ENCODE measurements at places on chromosomes 16 and 17. TPM values are rescaled to one million over a fixed set of nuclear protein-coding genes. Genes with fewer than 3 reads are reported as not detected.

GRCh38 chr17:80523956-80524712 lies 20.5 kb upstream of the RPTOR start:
- DNase-seq, result no peak

DNA sequence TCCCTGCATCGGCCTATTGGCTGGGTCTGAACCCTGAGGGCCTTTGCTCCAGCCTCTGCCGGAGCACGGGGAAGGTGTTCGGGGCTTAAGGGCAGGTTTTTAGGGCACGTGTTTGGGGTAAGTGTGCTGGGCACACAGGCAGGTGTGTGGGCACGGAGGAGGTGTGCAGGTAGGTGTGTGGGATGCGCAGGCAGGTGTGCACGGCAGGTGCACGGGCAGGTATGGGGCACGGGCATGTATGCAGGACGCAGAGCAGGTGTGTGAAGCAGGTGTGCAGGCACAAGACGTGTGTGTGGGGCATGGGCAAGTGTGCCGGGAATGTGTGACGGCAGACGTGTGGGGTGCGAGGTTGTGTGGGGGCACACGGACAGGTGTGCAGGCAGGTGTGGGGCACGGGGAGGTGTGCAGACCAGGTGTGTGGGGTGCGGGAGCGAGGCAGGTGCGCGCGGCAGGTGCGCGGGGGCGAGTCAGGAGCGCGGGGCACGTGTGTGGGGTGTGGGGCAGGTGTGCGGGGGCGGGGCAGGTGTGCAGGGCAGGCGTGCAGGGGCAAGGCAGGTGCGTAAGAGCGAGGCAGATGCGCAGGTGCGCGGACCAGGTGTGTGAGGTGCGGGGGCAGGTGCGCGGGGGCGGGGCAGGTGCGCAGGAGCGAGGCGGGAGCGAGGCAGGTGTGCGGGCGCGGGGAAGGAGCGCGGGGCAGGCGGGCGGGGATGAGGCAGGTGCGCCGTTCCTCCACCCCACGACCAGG lies 28.6 kb upstream of the METRNL start:
- no peak for DNase-seq

GRCh38 chr17:81961521-81962498 lies 823 bp upstream of the NOTUM start:
- DNase-seq, result no peak

DNA sequence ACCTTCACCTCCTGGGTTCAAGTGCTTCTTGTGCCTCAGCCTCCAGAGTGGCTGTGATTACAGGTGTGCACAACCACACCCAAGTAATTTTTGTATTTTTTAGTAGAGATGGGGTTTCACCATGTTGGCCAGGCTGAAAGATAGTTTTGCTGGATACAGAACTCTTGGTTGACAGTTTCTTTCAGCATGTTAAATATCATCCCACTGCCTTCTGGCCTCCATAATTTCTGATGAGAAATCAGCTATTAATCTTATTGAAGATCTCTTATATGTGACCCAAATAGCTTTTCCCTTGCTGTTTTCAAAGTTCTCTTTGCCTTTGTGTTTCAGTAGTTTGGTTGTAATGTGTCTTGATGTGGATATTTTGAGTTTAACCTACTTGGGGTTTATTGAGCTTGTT lies 50.3 kb upstream of the BRD7 start:
- no peak for DNase-seq

DNA sequence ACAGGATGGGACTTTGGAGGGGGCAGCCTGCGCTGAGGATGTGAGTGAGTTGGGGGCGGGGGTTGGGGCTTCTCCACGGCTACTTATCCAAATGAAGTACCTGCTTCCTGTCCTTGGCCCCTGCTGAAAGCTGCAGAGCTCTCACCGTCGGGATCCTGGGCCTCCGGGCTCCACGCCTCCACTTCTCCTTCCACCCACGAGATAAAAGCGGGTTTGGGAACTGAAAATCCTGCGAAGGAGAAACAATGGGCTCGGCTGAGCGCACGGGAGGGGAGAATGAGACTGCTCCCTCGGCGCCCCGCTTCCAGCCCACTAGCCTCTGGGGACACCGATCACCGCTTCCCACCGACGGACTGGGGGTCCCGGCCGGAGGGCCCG lies 486 bp downstream of the ZNF785 start:
- DNase-seq, result no peak

DNA sequence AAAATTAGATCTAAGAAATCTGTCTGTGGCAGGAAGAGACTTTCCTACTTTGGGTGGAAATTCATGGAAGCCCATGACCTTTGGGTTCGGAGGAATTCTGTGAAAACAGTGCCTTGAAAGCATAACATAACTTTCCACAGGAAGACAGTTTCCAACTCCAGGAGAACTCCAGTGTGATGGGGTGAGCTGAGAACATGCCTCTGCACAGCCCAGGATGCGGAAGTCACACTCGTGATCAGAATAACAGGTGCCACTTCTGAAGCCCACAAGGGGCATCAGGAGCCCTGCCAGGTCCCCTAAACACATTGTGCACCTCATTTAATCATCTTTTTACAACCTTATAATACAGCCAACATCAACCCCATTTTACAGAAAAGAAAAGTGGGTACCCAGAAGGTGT lies 9.7 kb downstream of the TVP23A start:
- no peak for DNase-seq

- DNase-seq, result no peak
These were observed 82.3 kb downstream of the MARCHF10 start for GRCh38 chr17:62725791-62726249.

GRCh38 chr16:66480265-66481080 lies 53.4 kb downstream of the BEAN1 start:
- DNase-seq, result no peak

DNA sequence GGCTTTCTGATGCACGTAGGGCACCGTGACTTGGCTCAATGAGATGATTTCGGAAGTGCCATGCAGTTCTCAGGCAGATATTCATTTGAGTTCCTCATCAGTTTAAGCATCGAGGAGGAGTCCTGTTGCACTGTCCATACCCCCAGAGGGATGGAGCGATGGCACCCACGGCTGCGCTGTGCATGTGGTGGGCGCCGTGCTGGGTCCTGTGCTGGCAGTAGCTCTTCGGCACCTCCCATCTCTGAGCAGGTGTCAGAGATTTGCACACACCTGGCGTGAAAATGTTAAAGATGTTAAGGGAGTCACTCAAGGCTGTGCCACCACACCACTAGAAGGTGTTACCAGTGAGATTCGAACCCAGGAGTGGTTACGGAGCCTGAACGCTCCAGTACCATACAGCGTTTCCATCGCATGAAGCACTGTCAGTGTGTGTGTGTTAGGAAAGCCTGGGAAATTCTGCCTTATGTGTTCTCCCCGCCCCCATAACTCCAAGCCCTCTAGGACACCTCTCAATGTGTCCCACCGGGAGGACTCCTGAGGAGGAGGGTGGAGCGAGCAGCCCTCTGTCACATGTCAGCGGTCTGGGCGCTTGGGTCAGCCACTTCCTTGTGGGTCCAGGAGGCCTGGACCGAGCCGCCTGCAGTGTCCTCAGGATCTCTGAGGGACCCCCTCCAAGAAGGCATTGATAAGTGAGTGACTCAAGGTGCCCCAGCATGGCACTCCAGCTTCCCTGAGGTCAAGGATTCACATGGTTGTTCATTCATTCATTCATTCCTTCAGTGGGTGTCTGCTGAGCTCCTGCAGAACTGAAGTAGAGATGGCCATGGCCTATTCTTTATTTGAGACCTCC lies 3.8 kb downstream of the MRC2 start:
- DNase-seq, result no peak

DNA sequence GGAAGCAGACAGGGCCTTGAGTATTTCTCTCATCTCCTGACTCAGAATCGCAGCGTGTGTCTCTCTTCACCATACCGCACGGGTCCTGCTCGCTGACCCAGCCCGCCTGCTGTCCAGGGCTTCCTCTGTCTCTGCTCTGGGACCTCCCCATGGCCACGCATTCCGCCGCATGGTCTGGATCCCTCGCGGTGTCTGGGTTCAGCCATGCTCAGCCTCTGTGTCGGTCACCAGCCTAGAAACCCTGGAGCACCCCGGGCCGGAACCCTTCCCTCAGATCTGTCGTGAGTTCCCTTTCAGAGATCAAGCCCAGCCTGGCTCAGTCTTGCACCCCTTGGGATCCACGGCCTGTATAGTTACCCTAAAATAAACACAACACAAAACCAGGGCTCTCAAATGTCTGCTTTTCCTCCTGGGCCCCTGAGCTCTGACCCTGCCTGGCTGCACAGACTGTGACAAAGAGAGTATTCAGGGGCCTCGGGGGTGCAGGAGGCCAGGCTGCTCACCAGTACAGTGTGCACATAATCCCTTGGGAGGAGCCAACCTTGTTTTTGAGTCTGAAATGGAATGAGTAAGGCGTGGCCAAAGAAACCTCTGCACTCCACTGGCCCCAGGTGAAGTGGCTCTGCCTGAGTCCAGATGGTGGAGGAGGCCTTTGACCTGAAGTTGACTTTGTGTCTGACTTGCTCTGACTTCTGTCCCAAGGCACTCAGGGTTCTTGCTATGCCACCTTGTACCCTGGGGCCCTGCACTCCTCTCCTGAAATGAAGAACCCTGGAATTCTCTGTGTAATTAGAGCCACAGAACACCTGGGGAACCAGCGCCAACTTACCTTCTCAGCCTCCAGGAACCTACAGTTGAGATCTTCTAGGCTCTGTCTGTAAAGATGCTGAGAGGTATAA lies 5.8 kb upstream of the SPIRE2 start:
- no peak for DNase-seq

- DNase-seq, result no peak
These were observed 688 bp downstream of the CA10 start for GRCh38 chr17:52157603-52158449.

DNA sequence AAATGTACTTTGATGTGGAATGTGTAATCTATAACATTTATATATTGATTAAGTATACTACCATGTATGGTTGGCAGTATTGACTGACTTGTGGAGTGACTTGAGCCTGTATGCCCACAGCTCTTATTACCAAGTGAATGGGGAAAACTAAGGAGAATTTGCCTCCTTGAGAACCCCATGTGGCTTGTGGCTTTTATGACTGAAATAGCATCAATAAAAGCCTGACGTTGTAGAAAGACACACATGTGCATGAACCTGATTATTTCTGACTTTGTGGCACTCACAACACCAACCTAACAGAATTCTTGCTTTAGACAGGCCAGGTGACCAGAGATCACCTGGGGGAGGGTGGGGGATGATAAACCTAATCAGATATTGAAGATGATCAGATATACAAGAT lies 2.1 kb upstream of the LRRC75A start:
- no peak for DNase-seq

DNA sequence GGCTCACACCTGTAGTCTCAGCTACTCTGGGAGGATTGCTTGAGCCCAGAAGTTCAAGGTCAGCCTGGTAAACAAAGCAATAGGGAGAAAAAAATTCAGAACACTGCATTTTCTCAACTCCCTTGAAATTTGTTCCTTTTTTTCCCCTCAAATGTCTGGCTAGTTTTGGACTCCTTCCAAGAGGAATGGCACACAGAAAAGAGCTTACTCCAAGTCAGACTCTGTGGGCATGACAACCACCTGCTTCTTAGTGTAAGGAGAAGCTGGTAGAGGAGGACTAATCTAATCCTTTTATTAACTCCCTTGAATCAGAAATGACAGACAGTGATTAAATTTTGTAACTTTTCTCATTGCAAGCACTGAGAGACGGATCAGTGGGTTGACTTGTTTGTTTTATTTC lies 27.9 kb upstream of the HYDIN start:
- no peak for DNase-seq

GRCh38 chr16:73313950-73314349 lies 266.0 kb upstream of the ZFHX3 start:
- no peak for DNase-seq

GRCh38 chr17:8016632-8017424 lies 14.4 kb downstream of the GUCY2D start:
- DNase-seq, result peak; percentile 11

- DNase-seq, result no peak
These were observed 4.3 kb downstream of the HOXB6 start for GRCh38 chr17:48600244-48601098.

- DNase-seq, result no peak
These were observed 555.0 kb upstream of the GOT2 start for GRCh38 chr16:59289151-59289550.

- DNase-seq, result no peak
These were observed 37.3 kb downstream of the SMG6 start for GRCh38 chr17:2266045-2266864.

GRCh38 chr17:7250695-7251627 lies 573 bp downstream of the CTDNEP1 start:
- no peak for DNase-seq

DNA sequence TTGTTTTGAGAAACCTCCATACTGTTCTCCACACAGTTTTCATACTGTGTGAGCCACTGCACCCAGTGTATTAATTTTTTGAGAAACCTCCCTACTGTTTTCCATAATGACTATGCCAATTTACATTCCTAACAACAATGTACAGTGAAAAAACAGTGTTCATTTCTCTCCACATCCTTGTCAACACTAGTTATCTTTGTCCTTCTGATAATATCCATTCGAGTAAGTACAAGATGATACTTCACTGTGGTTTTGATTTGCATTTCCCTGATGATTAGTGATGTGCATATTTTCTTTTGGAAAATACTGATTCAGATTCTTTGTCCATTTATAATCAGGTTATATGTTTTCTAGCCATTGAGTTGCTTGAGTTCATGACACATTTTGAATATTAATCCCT lies 462.0 kb downstream of the CDH11 start:
- no peak for DNase-seq

- no peak for DNase-seq
These were observed 13.4 kb downstream of the UBALD1 start for GRCh38 chr16:4601036-4601863.

DNA sequence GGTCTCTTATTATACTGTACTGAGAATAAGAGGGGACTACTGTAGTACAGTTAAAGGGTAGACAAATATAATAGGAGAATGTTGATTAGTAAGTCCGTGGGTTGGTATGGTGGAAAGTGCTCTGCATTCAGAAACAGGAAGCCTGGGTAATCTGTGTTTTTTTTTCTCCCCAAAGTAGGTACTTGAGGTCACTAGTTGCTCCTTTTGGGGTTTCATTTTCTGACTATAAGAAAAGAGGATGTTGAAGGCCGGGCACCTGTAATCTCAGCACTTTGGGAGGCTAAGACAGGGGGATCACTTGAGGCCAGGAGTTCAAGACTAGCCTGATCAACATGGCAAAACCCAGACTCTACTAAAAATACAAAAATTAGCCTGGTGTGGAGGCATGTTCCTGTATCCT lies 42.0 kb upstream of the MMD start:
- DNase-seq, result no peak

- DNase-seq, result no peak
These were observed 53.4 kb downstream of the NF1 start for GRCh38 chr17:31148205-31148604.

GRCh38 chr17:44608727-44609435 lies 47.4 kb upstream of the MEIOC start:
- no peak for DNase-seq

Gene SYCE1L
- total RNA-seq, result 0.45 TPM

Gene C16orf86
- not detected for total RNA-seq

Gene CRHR1
- not detected for total RNA-seq

Gene SLC5A11
- total RNA-seq, result not detected

Gene ADAMTS18
- not detected for total RNA-seq

Gene MYH8
- not detected for total RNA-seq

Gene NUDT7
- total RNA-seq, result 4.1 TPM

Gene NPIPB9
- 4.6 TPM for total RNA-seq

Gene CEP20
- 179 TPM for total RNA-seq

Gene KRT24
- not detected for total RNA-seq

Gene CDH13
- 123 TPM for total RNA-seq

Gene CHRNE
- total RNA-seq, result not detected

Gene SOX8
- 1.5 TPM for total RNA-seq

Gene B3GNT9
- total RNA-seq, result 15.6 TPM

Gene GPR139
- not detected for total RNA-seq

Gene CA10
- total RNA-seq, result not detected

Gene HOXB1
- total RNA-seq, result not detected
